ENCODE measurements at places on chromosomes 2 and 18.

GRCh38 chr2:30862054-30862651, 54.9 kb upstream of the CAPN13 start:
- no peak overlapping the region for H3K4me3 ChIP-seq
- H3K36me3 ChIP-seq, result no peaks in the 10 kb centered on the region
- no peaks in the 10 kb centered on the region for H3K4me1 ChIP-seq
- DNase-seq, result no peak
- H3K27ac ChIP-seq, result no peak overlapping the region

GRCh38 chr2:48312126-48312525, 217.8 kb upstream of the STON1 start:
- H3K27me3 ChIP-seq, result no peaks in the 10 kb centered on the region
- no peaks in the 10 kb centered on the region for H3K36me3 ChIP-seq
- H3K27ac ChIP-seq, result no peak overlapping the region
- DNase-seq, result no peak
- H3K4me3 ChIP-seq, result no peak overlapping the region

DNA sequence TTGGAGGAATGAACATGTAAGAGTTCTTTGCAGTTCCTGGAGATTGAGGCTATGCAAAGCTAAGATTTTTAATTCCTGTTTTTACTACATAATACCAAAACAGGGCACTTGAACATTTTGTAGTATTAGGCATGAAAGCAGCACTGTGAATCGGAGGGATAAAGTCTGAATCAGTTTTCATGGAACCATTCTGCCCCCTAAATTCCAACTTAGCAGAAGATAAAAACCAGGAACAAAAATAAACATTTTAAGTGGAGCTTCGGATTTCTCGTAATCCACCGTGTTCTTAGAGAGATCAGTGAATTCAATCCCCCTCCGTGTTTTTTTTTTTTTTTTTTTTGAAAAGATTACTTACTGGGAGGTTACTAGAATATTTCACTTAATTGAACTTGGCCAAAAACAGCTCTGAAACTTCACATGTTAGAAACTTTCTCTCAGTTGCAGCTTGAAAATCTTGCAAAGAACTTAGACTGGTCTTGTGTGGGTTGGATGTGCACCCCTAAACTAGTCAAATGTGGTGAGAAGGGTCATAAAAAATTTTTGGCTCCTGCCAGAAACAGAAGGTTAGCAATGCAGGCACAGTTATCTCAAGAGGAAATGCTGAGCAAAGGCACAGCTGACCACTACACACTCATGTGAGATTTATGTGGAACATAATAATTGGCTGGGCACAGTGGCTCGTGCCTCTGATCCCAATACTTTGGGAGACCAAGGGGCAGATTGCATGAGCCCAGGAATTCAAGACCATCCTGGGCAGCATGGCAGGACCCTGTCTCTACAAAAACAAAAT, 145.4 kb upstream of the RNF152 start:
- DNase-seq, result no peak
- H3K36me3 ChIP-seq, result no peaks in the 10 kb centered on the region
- H3K4me1 ChIP-seq, result peaks cover 4% of the 10 kb centered on the region

- no peaks in the 10 kb centered on the region for H3K27me3 ChIP-seq
- DNase-seq, result no peak
- no peaks in the 10 kb centered on the region for H3K36me3 ChIP-seq
- H3K4me3 ChIP-seq, result no peak overlapping the region
- no peak overlapping the region for H3K27ac ChIP-seq
Measured at GRCh38 chr2:38167968-38168350, 92.0 kb upstream of the CYP1B1 start.

DNA sequence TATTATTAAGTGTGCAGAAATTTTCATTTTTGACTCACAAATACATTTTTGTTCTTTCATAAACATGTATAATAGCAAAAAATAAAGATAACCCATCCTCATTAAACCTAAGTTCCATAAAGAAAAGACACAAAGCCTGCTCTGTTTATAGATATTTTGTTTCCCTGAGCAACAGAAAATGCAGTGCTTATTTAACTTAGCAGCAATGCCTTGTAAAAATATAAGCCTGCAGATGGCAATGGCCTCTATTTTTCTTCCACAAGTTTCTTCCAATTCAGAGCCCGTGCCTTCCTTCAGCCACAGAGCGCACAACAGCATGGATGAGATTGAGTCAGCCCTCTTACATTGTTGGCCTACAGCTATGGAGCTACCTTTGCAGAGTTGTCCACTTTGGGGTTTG, 43.6 kb downstream of the PKP4 start:
- H3K4me3 ChIP-seq, result no peak overlapping the region
- DNase-seq, result no peak
- no peaks in the 10 kb centered on the region for H3K36me3 ChIP-seq
- H3K27ac ChIP-seq, result no peak overlapping the region
- peaks cover 11% of the 10 kb centered on the region for H3K4me1 ChIP-seq
